ENCODE measurements at places on chromosomes 2 and 18.

- no peak for DNase-seq
Measured at GRCh38 chr2:155905657-155906056, 426.9 kb downstream of the NR4A2 start.

DNA sequence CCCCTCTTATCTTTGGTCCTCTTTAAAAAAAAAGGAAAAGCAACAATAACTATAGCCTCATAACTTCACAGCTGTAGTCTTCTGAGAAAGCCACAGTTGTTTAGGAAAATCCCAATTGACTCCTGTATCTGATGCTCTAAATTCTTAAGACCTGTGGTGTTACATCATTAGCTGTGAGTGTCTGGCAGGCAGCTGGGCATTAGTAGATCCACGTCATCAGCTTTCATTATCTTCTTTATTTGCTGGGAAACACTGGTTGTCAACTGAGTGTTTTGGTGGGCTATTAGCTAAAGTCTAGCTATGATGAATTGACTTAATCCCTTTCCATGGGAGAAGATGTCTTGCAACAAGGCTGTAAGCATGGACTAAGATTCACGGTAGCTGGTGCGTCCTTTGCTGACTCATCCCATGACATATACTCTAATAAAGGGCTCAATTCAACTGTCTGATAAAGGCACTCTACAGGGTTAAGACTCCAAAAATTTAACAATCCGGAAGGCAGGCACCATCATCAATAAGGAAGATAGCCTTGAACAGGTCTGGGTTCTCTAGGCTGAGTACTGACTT lies 517.2 kb downstream of the PLCL1 start:
- no peak for DNase-seq

GRCh38 chr18:36505665-36506064 lies 208.2 kb downstream of the FHOD3 start:
- no peak for DNase-seq

DNA sequence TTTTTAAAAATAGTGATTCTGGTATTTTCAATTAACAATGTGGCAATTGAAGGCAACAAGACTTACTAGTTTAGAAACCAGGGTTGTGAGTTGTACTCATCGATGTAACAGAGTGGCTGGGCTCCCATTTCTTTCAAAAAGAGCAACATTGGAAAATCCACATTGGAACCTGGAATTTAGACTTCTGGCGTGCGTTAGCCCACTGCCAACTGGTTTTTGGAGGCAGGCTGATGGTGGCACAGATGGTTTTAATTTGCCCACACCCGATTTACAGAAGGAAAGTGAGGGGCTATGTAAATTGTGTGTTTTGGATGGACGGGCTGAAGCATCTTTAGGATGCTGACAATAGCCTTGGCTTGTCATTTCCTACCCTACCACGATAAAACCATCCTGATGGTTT lies 66.3 kb downstream of the TRPM8 start:
- DNase-seq: no peak

GRCh38 chr2:178865146-178865936 lies 58.1 kb upstream of the TTN start:
- no peak for DNase-seq

DNA sequence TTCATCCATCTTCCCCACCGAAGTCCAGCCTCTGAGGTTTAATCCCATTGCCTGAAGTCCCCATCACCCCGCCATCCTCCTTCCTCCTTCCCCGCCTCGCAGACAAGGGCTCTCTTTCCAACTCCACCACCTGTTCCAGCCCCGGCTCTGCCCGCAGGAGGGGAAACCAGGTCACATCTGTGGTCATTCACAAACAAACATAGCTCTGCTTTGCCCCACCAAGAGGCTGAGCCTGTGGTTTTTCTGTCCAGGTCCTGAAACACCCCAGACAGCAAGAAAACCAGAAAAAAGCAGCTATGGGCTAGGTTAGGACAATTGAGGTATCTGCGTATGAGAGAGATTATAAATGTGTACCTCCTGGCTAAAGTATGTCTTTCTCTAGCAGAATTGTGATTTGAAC lies 144.7 kb downstream of the GLI2 start:
- DNase-seq: no peak

DNA sequence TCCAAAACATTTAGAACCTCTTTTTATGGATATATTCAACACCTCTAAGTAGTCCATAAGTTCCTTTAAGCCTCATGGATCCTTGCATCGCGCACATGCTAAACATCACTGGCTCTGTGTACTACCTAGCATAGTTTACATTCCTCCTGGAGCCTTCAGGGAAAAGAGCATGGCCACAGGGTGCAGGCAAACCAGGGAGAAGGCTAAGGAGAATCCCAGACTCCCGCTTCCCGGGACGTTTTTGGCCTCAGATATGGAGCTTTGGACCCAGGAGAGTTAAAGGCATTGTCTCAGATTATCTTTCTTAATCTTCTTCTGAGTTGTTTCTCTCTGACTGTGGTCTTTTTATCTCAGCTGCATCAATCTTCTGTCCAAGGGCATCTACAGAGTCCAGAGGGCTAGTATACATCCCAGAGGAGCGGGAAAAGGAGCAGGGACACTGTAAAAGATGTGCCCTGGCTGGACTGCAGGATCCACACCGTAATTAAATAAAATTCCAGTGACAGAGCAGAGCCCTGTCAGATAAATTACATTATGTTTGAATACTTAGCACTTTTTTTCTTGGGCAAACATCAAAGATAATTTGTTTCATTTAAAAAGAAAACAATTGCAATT lies 36.9 kb downstream of the RIT2 start:
- no peak for DNase-seq

Measured in AG04449 (cell line).